Activated CD4-positive, CD25-positive, alpha-beta regulatory T cell treated with anti-CD3 and anti-CD28 coated beads, Interleukin-2, amount 50 U/mL, for 16 hours (primary cell): ENCODE measurements at places on chromosomes 1 and 21.

DNA sequence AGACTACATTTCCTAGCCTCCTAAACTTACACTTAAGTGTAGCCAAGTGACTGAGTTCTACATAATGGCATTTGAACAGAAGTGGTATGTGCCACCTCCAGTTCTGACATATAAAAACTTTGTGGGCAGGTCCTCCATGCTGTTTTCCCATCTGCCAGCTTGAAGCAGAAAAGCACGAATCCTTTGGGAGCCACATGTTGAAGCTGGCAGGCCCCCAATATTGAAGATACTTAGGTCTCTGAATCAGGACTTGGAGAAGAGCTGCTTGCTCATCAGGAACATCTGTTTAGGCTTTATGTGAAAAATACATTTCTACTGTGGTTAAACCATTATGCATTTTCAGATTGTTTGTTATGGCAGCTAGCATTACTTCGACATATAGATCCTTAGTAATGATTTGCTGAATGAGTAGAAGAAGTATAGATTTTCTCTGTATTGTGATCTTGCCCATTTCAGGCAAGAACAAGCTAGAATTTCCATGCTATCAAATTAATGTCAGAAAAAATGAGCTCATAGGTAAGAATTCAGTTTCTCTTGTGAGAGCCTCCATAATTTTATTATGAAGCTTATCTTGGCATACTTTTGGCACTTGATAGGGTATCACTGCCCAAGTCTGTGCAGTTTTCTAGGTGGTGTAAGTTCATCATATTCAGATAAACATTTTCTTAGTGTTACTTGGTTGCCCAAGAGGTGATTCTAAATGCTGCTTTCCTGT, 68.4 kb downstream of the GDAP2 start:
- DNase-seq: no peak

DNA sequence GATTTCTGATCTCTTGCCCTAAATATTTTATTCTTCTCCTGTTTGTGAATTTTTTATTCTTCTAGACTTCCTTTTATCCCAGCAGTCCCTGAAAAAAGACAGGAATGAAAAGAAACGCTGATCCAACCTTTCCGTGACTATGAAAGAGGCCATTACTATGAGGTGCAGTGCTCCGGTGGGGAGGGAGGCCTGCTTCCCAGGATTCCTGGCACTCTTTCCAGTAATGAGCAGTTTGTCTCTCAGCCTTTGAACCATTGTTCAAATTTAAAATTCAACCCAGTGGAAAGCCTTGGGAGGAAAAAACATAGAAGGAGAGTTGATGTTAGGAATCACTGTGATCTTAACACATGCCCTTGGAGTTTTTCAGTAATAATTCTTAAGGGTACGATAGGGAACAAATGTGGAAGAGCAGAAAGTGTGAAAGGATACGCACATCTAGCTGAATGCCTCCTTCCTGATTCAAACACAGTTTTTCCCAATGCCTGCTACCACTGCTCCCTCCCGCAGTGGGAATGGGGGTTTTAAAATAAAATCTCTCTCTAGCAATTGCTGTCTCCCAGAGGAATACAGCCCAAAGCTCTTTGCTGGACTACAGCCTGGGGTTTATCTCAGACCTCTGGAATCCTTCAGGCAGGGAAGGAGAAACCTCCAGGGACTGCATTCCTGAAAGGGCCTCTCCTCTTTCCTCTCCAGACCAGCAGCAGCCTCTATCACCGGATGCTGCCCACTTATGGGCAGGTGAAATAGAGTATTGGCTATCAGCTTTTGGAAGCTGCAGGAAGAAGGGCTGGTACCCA, 6.1 kb downstream of the IER5 start:
- DNase-seq: no peak

DNA sequence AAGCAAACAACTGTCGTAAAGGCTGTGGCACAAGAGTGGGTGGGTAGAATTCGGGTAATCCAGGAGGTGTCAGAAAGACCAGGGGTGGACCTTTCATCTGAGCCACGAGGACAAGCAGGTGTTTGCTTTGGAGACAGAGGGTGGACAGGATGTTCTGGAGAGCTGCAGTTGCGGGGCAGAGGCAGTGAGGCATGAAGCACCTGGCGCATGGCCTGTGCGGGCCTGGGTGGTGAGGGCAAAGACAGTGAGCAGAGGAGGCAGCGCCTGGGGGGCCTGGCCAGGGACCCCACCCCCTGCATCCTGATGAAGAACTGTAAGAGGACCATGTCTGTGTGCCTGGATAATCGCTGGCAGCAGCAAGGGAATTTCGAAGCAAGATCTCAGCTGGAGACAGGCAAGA, 24.9 kb downstream of the KIF26B start:
- no peak for DNase-seq

DNA sequence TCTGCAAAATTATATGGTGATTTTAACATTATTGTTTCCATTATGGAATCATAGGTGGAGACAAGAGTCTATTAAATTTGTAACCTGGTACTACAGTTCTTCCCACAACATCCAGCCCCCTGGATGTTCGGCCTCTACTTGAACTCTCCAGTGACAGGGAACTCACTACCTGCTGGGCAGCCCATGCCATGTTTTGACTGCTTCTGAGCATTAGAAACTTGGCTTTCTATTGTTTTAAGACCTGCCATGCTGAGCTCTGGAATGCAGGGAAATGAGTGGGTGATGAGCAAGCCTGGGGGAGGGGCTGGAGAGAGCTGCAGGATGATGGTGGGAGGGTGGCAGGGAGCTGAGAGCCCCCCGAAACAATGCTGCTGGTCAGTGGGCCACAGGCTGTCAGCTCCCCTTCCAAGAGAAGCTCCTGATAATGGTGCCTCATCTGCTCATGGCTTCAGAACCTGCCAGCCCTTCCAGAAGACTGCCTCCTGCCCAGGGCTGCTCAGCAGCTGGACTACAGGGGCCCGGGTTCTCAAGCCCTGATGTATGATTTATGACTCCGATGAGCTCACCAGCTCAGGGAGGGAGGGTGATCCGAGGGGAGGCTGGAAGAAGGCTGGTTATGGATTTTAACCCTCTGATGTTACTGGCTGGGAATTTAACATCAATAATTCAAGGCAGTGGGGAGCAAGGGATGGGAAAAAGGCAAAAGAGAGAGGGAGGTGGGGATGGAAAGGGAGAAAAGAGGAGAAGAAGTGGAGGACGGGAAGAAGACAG, 205.0 kb downstream of the HIVEP3 start:
- no peak for DNase-seq

DNA sequence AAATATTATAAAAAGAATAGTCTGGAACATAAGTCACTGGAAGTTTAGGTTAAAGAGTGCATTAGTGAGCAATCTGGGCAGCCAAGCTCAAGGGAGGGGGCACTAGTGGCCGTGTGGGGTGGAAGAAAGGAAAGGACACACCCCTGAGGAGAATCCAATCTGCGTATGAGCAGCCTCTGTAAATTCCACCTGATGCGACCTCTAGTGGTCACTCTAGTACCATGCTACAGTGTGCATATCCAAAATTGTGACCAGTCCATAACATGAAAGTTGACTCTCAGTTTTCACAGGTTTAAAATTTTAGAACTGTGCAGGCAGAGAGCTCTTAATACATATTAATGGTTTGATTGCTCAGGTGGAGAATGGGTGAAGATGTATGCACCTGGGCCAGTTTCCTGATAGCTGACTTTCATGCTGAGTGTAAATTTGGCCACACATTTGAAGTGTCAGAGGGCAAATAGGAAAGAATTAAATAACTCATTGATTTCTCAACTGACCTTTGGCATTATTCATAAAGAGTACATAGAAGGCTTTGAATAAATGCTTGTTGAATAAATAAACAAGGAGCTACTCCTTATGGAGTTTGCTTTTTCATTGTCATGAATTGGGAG, 105.9 kb upstream of the C21orf91 start:
- peak; percentile 16 for DNase-seq

GRCh38 chr1:116753312-116753711, 918 bp upstream of the CD2 start:
- DNase-seq: no peak

- no peak for DNase-seq
These were observed 121.3 kb downstream of the TGFB2 start for GRCh38 chr1:218466341-218467010.

DNA sequence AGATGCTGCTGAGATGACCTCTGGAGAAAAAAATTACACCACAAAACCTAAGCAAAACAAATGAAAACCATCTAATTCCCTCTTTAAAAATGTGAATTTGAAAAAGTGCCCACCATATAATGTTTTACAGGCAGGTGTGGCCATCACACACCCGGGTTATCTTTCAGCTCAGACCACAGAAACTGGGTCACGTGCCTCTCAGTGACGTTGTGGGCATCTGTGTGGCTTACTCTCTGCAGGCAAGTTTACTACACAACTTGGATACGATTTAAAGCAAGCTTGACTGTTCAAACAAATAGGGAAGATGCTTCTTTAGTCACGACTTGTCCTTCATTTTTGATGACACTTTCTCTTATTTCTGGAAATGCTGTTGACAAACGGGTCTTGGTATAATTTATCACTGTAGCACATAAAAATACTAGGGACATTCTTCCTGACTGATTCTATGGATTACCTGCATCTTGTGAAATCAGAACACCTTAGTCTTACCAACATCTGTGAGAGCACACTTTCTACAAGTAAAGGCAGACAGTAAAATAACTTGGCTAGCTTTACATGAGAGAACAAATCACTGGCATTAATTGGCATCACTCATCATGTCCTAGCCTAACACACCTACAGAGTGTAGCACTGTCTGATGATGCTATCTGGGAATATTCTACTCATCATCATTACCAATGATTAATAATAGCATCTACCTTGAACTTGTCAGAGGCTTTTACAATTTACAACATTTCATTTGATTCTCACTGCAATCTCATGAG, 89.3 kb upstream of the EDEM3 start:
- DNase-seq: peak; percentile 35

GRCh38 chr1:44616284-44616990, 57.8 kb downstream of the TMEM53 start:
- DNase-seq: no peak
